Keratinocyte (primary cell): ENCODE measurements at places on chromosomes 16 and 17.
A peak's percentile ranks its signal among the peaks of the same experiment; 100 is the strongest.

- DNase-seq, result no peak
Observed at GRCh38 chr16:17270683-17271109, 200.1 kb downstream of the XYLT1 start.

DNA sequence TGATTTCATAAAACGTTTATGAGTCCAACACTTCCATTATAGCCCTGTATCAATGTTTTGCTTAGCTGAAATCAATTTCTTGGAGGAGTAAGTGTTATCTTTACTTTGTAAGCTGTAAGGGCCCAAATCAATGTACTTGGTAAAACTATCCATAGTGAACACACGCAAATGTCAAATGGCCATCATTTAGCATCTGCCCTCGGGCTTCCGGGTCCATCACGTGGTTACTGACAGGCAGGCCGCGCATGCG lies 687 bp upstream of the NARF start:
- no peak for DNase-seq

GRCh38 chr16:85610059-85610445 lies 3.1 kb upstream of the GSE1 start:
- DNase-seq, result no peak

DNA sequence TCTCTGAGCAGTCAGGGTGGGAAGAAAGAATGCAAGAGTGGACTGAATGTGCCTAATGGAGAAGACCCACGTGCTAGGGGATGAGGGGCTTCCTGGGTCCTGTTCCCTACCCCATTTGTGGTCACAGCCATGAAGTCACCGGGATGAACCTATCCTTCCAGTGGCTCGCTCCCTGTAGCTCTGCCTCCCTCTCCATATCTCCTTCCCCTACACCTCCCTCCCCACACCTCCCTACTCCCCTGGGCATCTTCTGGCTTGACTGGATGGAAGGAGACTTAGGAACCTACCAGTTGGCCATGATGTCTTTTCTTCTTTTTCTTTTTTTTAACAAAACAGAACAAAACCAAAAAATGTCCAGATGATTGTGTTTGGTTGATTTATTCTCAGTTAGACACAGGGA lies 14.1 kb downstream of the IGFBP4 start:
- no peak for DNase-seq

- no peak for DNase-seq
Observed at GRCh38 chr17:79490530-79490929, 120.3 kb downstream of the RBFOX3 start.

- DNase-seq, result no peak
Observed at GRCh38 chr17:77889866-77890760, 68.4 kb upstream of the TNRC6C start.

GRCh38 chr16:266258-267164 lies 9.2 kb downstream of the RGS11 start:
- DNase-seq, result no peak

DNA sequence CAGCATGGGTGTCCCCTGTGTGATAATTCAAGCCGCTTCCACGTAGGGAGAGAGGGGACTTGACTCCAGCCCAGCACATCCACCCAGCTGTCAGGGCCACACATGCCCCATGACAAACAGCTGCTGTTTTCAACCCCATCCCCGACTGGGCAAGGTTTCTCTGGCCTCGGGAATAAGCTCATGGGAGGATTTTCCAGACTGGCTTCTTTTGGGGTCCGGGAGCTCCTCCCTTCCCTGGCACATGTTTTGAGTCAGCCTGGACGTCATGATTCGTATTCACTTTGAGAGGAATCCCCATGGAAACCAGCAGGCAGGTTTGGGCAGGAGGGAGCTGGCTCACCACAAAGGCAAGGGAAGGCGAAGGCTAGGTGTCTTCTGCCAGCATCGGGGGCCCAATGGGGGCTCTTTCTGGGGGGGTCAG lies 156.4 kb downstream of the CMIP start:
- peak; percentile 70 for DNase-seq

GRCh38 chr17:51685287-51685909 lies 425.1 kb downstream of the UTP18 start:
- DNase-seq, result no peak

DNA sequence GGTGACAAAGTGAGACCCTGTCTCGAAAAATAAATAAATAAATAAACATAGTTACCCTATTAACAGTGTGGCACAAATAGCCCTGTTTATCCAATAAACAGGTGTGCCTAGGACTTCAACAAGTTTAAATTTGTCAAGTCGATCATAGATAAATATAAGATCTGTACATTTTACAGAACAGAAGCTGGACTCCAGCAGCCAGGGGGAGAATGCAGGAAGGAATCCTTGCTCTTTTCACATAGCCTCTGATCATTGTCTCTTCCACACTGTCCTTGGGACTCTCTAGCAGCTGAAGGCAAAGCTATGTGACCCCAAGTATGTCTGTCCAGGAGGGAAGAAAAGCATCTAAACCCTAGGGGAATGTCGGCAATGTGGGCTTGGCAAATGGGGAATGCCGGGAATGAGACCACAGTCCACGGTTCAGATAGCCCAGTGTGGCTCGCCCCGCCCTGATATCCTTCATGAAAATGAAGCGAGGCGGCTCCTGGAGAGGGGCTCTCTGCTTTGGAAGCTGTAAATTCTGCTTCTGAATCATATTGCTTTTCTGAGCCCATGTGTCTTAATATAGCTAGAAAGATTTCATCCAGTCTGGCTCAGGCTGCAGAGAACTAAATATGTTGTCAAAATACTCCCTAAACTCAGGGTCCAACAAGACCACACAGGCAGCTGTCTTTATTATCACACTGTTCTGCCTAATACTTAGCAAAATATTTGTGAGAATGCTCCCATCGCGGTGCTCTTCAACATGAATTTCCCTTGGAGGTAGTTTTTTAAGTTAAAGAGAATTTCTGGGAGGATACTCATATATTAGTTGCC lies 24.9 kb upstream of the GRB2 start:
- DNase-seq, result no peak

- no peak for DNase-seq
Observed at GRCh38 chr17:2090804-2091534, 36.1 kb downstream of the HIC1 start.

DNA sequence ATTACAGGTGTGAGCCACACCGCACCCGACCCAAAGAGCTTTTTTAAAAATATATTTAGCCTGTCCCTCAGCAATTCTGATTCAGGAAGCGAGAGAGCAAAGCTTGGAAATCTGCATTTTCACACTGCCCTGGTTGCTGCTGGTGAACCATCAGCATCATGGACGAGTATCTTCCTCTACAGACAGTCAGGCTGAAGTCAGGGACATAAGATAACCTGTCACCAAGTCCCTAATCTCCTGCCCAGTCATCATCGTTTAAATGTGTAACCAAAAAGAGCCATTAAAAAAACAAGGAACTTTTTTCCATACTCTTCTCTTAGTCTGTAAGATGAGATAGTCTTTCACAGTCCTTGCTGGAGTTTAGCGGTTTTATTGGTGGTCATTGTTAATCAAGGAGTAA lies 6.7 kb downstream of the PMM2 start:
- no peak for DNase-seq

DNA sequence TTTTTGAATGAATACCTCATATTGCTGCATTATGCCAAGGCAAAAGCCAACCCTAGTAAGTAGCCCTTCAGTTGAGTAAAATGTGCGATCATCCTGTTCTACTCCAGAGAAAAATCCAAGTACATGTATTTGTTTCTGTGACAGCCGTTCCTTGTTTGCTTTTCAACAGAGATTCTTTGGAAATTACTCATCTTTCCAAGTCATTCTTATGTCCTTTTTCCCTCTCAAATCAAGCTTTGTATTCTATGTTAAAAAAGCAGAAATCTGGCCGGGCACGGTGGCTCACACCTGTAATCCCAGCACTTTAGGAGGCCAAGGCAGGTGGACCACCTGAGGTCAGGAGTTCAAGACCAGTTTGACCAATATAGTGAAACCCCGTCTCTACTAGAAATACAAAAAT lies 112.9 kb upstream of the HAS3 start:
- DNase-seq, result no peak

- no peak for DNase-seq
Observed at GRCh38 chr16:89612415-89613166, 851 bp upstream of the DPEP1 start.

- no peak for DNase-seq
Observed at GRCh38 chr17:48597778-48598631, 4.4 kb upstream of the HOXB5 start.

- no peak for DNase-seq
Observed at GRCh38 chr16:30775392-30776188, 11.4 kb downstream of the ZNF629 start.

DNA sequence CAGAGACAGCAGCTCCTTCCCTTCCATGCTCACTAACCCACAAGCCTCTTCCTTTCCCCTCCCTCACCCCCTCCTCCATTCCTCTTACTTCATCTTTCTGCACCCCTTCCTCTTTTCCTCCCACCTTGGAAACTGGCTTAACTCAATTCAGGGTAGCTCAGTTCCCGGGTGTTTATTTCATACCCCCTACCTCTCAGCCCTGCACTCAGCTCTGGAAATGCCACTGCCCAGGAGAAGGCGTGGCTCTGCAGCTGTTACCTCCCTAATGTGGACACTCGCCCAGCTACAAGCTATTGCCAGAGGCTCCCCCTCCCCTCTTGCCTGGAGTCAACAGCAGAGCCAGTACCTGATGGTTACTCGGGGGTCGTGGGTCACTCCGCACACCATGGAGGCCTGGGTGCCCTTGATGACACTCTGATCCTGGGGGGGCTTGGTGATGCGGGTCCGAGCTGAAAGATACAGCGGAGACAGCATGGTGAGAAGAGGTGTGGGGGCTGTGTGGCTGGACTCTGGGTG lies 118.4 kb upstream of the CDC42EP4 start:
- DNase-seq, result no peak

DNA sequence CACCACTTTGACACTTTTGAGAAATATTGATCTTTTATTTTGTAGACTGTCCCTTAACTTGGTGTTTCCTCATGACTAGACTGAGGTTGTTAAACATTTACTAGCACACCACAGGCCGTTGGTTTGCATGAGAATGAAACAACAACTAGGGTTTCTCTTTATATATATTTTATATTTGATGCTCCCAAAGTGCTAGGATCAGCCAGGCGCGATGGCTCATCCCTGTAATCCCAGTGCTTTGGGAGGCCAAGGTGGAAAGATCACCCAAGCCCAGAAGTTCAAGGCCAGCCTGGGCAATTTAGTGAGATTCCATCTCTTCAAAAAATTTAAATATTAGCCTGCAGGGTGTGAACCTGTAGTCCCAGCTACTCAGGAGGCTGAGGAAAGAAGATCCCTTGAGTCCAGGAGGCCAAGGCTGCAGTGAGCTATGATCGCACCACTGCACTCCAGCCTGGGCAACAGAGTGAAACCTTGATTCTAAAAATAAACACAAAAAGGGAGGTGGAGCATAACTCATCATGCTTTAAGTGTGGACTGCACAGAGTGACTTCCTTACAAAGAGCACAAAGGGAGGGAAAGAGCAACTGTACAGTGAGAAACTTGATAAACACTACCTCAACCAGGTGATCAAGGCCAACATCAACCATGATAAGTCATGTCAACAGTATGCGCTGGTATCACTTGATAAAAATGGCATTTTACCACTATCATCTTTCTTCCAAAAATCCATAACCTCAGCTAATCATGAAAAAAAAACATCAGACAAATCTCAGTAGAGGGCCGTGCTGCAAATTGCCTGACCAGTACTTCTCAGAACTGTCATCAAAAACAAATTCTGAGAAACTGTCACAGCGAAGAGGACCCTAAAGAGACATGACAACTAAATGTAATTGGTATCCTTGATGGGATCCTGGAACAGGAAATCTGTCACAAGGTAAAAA lies 72.8 kb upstream of the ATF7IP2 start:
- no peak for DNase-seq

DNA sequence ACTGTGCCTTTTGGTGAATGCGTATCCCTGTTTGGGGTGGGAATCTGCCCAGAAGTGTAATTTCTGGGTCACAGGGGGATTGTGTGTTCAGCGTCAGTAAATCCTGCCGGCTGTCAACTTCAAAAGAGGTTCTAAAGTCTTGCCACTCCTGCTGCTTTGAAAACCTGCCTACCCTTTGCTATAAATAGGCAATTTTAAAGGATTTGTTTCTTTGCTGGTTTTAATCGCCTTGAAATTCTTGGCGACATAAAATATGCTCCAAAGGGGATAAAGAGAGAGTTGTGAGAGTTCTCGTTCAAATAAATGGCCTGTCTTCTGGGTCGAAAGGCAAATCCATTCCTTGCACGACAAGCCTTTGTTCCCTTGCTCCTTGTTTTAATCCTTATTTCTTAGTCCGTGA lies 143.4 kb downstream of the IRF8 start:
- DNase-seq, result no peak

- no peak for DNase-seq
Observed at GRCh38 chr17:81417049-81417878, 22.0 kb downstream of the BAHCC1 start.

- DNase-seq, result no peak
Observed at GRCh38 chr17:82416771-82417170, 1.4 kb upstream of the HEXD start.

DNA sequence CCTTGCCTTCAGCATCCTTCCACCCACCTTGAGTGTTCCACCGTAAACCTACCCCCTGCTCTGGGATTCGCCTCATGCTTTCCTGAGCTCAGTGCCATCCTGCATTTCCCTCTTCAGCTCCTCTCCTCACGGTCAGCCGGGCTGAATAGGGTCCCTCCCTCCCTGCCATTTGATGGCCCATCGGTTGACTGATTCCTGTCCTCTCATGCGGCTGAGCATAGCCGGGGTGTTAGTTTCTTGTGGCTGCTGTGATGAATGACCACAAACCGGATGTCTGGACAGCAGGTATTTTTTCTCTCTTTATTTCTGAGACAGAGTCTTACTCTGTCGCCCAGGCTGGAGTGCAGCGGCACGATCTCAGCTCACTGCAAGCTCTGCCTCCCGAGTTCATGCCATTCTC lies 44.1 kb upstream of the MGAT5B start:
- no peak for DNase-seq

GRCh38 chr17:76562734-76563148 lies 22.9 kb downstream of the PRCD start:
- DNase-seq, result no peak

- DNase-seq, result no peak
Observed at GRCh38 chr16:50742576-50743200, 802 bp downstream of the CYLD start.

GRCh38 chr17:34527908-34528470 lies 51.4 kb upstream of the TMEM132E start:
- DNase-seq, result no peak

- DNase-seq, result no peak
Observed at GRCh38 chr16:12344577-12345343, 368.2 kb downstream of the SNX29 start.

GRCh38 chr16:69324585-69325253 lies 5.7 kb downstream of the PDF start:
- no peak for DNase-seq

GRCh38 chr16:23145608-23146007 lies 3.6 kb downstream of the USP31 start:
- peak; percentile 44 for DNase-seq

- no peak for DNase-seq
Observed at GRCh38 chr17:8146381-8147140, 5.6 kb downstream of the PER1 start.
